ENCODE measurements at places on chromosomes 11 and 22. TPM values are rescaled to one million over a fixed set of nuclear protein-coding genes. Genes with fewer than 3 reads are reported as not detected.

XPNPEP3 gene
- 13.8 TPM for total RNA-seq

DNA sequence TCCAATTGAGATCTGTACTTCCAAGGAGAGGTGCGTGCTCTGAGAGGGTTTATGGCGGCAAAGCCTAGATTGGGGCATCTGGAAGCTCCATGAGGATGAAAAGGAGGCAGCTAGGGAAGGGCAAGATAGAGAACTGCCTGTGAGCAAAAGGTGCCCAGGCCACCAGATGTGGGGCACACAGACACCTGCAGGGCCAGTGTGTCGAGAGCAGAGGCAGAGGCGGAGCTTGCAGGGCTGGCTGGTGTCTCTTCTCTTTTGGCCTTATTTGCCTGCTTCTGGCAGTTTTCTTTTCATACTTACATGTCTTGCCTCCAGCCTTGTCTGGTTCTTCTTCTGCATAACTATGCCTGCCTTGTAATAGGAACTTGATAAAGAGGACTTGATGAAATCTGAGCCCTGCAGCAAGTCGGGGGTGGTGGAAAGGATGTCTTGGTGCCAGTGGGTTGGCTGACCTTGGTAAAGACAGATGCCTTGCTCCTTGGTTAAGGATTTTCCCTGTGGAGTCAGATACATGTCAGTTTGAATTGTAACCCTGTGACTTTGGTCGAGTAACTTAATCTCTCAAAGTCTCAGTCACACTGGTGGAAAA lies 680.3 kb downstream of the NTM start:
- DNase-seq, result no peak

SLC22A9 gene
- total RNA-seq, result not detected

DNA sequence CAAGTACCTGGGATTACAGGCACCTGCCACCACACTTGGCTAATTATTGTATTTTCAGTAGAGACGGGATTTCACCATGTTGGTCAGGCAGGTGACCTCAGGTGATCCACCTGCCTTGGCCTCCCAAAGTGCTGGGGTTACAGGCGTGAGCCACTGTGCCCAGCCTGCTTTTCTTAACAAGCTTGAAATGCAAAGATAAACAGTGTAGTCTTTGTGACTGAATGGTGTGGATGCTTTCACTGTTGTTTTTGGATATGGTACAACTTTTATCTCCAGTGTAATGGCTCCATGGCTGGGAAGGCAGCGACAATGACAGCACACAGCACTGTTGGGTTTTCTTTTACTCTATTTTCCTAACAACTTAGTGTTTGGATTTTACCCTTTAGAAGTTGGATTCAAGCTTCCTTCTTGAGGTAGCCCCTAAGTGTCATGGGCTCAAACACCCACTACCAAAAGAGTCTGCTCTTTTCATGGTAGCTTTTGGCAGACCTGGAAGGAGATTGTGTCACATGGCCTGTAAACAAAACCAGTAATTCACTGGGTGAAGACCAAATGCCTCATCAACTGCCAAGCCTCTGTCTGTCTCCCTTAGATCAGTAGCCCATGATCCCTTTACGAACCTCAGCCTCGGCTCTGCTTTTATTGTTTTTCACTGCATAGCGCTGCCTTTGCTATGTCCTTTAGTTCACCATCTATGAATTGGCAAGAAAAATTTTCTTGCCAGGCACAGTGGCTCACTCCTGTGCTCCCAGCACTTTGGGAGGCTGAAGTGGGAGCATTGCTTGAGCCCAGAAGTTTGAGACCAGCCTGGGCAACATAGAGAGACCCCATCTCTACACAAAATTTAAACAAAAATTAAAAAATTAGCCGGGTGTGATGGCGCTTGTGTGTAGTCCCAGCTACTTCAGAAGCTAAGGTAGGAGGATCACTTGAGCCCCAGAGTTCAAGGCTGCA lies 6.4 kb downstream of the VPS51 start:
- no peak for DNase-seq

DNA sequence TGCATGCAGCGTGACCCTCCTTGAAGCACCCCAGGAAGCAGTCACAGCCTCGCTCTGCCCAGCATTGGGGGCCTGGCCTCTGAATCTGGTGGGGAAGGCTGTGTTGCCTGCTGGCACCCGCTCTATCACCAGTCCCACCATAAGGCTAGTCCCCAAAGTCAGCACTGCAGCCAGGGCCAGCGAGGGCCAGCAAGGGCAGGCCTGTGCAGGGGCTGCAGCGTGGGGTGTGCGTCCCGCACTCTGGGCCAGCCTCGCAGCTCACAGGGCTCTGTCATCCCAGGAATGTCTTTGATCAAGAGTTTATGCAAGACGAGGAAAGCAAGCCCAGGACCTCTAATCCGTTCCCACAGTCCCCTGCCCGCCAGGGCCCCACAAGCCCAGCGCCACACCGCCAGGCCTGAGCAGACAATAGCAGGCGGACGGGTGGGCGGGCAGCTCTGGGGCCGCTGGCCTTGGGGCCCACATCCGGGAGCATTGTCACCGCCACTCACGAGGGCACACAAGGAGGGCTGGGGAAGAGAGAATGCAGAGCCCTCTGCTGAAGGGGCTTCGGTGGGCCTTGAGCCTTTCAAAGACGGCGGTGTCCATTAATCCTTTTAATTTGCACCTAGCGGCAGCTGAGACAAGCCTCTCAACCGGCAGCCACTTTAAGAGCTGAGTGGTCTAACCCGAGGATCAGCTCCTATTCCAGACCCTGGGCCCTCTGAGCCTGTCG lies 17.1 kb downstream of the LTO1 start:
- DNase-seq, result no peak

DNA sequence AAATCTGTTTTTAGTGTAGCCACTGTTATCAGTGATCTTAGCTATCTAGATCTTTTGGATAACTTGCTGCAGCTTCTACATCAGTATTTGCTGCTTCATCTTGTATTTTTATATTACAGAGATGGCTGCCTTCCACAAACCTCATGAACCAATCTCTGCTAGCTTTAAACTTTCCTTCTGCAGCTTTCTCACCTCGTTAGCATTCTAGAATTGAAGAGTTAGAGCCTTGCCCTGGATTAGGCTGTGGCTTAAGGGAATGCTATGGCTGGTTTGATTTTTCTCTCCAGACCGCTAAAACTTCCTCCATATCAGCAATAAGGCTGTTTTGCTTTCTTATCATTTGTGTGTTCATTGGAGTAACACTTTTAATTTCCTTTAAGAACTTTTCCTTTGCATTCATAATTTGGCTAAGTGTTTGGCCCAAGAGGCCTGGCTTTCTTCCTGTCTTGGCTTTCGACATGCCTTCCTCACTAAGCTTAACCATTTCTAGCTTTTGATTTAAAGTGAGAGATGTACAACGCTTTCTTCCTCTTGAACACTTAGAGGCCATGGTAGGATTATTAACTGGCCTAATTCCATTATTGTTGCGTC lies 51.9 kb downstream of the LDLRAD3 start:
- DNase-seq, result no peak

DNA sequence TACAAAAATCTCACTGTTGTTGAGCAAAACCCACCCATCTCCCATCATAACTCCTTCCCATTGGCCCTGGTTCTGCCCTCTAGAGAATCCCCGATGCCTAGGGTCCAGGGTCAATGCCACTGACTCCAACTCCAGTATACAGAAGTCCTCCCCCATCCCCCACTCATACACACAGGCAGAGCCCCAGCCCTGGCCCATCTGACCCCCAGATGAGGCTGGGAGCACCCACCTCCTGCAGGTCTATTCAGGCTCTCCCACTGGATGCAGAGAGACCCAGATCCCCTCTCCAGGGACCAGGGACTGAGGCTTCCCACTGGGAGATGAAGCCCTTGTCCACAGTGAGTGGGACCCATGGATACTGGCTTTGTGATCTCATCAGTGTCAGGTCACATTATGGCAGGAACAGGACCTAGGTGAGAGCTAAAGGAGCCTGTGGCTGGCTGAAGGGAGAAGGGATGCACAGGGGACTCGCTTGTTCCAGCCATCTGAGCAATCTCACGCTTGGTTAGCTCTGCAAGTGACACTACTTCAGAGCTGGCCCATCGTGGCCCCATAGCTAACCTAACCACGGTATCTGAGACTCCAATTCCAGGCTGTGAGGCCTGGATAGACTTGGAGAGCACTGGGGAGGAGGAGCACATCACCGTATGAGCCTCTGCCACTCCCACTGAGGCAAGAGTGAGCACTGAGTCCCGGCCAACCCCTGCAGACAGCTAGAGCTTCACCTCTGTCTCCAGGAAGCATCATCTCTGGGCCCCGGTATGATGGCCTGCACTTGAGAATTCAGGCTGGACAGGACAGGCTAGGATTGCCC lies 35.7 kb downstream of the TRIM29 start:
- DNase-seq, result no peak

- DNase-seq, result no peak
Measured at GRCh38 chr11:14179116-14179820, 179.7 kb downstream of the RRAS2 start.

- no peak for DNase-seq
Measured at GRCh38 chr11:4511282-4512245, 29.1 kb downstream of the OR52K1 start.

CDON gene
- 2.0 TPM for total RNA-seq

DNA sequence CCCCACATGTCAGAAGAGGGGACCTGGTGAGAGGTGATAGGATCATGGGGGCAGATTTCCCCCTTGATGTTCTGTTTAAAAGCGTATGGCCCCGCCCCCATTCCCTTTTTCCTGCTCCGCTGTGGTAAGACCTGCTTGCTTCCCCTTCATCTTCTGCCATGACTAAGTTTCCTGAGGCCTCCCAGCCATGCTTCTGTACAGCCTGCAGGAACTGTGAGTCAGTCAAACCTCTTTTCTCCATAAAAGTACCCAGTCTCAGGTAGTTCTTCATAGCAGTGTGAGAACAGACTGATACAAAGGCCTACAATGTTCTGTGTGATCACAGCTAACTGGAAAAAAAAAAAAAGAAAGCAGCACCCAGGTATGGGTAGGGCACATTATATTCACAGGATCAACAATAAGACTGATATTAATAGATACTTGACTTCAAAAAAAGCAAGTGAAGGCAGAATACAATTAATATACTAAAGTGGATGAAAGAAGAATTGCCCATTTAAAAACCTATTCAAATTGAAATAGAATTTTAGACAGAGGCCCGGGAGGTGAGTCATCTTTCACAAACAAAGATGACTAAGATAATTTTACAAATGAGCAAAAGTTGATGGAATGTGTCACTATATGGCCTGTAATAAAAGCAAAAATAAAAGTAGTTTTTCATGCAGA lies 1.7 kb upstream of the OR52K1 start:
- DNase-seq, result no peak

DNA sequence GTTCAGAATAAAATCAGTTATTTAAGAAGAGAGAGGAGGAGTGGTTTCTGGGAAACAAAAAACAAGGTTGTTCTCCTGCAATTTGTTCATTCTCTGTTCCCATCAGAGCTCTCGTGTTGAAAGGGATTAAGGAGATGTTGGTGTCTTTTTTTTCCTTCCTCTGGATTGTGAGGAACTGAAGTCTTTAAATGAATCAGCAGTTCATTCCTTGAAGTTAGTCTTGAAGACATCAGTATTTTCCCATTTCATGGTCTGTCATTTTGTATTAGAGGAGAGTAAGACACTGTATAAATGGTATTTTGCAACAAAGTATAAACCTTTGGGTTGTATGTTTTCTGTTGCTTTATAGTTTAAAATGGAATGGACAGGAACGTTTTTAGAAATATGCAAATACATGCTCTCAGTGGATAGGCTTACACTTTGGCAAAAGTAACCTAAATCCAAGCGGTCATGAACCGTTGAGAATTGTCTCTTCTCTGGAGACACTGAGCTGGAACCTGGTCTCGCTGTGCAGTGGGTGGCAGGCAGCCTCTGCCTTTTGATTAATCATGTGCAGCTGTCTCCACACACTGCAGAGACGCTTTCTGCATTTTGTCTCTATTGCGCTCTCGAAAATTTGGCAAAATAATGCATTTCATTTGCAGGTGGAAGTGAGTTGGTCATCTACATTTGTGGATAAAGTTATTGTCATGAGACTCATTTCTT lies 33.0 kb downstream of the SAMM50 start:
- no peak for DNase-seq

- no peak for DNase-seq
Measured at GRCh38 chr11:5809122-5809519, 397 bp downstream of the OR52N2 start.

DNA sequence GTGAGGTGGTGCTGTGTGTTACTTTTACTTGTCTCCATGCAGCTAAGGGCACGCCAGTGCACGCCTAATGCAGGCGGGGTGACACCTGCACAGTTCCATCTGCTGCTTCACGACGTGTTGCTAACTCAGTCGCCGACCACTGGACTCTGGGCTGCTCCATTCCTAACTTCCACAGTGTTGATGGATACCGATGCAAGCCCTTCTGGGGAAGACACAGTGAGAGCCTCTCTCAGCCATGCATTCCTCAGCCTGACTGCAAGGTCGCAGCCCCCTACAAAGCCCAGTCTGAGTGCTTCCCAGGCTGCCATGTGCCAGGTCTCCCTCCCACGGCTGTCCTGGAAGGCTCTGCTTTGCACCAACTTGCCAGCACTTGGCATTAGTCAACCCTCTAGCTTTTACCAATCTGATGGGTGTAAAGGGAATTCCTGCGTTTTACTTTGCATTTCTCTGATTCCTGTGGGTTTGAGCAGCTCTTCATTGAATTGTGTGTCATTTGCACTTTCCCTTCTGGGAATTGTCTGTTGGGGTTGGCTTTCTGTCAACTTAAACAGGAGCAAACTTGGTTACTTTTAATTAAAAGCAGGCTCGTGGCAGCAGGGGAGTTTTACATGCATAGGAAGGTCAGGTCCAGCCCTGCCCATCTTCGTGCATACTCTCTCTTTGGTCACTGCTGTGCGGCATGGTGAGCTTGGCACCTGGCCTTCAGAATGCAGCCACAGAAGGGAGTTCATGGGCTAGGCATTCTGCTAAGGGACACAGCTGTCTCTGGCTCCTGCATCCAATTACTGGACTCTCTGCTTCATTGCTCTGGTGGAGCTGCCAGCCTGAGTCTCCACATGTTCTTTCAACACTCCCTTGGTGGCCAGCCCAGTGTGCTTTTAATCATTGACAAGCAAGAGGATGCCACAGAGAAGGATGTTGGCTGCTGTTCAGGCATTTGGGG lies 34.6 kb upstream of the SHANK2 start:
- DNase-seq, result no peak

DNA sequence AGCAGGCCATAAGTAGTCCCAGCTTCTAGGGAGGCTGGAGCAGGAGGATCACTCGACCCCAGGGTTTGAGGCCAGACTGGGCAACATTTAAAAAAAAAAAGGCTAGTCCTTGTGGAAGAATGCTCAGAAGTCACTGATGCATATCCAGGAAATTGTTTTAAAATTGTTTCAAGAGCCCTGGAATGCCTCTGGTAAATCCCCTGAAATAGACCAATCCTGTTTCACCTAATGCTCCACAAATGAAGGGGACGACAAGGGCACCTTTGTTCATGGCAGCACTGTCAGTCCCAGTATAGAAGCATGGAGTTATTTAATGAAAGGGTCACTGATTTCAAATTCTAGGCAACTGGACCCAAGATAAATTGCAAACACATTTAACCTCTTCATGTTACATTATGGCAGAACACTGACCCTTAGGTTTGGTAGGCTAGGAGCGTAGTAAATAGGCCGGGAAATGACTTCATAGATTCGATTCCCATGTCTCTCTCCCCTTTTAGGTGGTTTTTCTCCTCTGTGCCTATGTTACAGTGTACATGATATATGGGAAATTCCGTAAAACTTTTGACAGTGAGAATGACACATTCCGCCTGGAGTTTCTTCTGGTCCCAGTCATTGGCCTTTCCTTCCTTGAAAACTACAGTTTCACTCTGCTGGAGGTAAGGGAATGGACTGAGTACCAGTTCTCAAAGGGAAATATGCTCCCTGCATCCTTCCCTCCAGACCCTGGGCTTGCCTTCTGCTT lies 11.4 kb downstream of the KDELR3 start:
- DNase-seq, result no peak

Data from T-helper 17 cell (primary cell).